ENCODE measurements at places on chromosomes 1 and 21.

DNA sequence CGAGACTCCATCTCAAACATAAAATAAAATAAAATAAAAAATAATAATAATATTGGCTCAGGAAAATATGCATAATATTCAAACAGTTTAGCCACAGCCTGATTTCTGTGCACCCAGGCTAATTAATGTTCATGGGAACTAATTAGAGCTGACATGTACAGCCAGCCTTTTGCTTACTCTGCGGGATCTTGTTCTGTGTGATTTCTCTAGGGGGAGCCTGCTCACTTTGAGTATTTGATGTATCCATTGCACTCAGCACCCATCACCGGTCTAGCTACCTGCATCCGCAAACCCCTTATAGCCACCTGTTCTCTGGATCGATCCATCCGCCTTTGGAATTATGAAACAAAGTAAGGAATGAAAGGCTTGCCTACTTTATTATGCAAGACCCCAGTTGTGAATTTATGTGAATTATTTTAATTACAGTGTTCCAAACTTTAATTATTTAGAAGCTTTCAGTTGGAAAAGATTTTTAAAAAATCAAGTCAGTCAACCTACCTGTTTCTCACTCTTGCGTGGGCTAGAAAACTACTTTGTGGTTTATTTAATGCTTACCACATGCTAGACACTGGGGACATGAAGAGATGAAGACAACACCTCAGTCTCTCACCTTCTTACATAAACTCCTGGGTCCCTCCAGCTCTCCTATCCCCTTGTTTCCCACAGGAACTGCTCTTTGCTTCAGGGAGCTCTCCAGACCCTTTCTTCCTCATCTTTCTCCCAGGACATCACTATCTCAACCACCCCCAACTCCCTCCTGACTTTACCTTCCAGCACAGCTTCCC is 25.4 kb downstream of the CFAP57 start:
- DNase-seq: no peak

DNA sequence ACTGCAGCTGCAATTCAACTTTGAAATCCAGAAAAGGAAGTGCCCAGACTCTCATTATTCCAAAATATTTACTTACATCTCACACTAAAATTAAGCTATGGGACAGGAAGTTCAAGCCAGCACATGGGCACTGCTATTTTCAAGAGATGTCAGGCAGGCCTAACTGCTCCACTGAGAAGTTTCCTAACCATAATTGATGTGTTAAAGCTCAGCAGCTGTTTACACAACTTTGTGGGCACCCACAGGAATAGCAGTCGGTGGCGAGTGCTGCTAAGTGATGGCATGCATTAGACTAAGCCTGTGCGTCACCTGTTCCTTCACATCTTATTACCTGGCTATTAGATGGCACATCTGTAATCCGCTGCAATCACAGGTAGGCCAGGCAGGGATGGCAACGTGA is 303.3 kb upstream of the DAB1 start:
- DNase-seq: no peak

- DNase-seq: no peak
Observed at GRCh38 chr1:154223621-154224020, 2.9 kb downstream of the UBAP2L start.

DNA sequence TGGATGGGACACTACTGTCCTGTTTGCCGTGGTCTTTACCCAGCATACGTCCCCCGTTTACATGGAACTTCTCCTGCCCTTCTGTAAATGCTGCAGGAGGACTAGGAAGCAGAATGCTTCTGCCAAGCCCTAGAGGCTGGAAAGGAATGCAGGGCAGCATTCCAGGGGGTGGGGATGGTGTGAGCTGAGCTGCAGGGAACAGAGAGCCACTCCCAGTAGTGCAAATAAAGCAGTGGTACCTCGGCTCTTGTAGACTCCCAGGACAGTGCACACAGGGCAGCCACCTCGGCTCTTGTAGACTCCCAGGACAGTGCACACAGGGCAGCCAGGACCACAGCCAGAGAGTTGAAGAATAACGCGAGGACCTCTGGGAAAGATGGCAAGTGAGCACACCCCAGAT is 35.4 kb downstream of the PTPRU start:
- DNase-seq: no peak

- no peak for DNase-seq
Observed at GRCh38 chr1:153697191-153698019, 18.9 kb downstream of the NPR1 start.

DNA sequence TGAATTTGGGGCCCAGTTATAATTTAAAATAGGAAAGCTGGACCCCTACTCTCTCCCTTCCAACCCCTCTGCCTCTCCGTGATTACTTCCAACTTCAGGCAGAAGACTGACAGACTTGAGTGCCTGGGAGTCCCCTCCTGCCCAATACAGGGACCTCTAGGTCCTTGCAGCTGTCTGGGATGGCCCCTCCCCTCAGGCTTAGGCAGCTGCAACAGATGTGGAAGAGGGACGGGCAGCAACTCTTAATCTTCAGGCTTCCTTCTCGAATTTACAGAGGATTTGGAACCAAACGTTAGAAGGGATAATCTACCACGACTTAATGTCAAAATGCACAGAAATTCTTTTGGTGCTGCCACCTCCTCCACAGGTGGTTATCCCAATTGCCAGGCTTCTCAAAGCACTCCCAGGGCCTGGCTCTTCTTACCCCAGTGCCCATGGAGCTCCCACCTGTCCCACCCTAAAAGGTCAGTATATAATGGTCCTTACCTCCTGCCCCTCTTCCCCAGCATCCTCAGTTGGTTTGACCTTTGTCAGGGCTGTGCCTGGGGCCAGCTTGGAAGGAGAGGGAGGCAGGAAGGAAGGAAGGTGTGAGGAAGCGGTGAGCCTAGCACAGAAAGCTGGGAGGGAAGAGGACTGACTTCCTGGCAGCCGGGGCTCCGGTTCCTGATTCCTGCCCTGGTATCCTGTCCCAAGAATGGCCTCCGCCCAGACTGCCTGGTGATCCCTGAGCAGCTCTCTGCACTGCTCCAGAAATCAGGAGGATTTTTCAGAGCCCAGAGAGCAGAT is 2.8 kb downstream of the PEA15 start:
- DNase-seq: no peak

DNA sequence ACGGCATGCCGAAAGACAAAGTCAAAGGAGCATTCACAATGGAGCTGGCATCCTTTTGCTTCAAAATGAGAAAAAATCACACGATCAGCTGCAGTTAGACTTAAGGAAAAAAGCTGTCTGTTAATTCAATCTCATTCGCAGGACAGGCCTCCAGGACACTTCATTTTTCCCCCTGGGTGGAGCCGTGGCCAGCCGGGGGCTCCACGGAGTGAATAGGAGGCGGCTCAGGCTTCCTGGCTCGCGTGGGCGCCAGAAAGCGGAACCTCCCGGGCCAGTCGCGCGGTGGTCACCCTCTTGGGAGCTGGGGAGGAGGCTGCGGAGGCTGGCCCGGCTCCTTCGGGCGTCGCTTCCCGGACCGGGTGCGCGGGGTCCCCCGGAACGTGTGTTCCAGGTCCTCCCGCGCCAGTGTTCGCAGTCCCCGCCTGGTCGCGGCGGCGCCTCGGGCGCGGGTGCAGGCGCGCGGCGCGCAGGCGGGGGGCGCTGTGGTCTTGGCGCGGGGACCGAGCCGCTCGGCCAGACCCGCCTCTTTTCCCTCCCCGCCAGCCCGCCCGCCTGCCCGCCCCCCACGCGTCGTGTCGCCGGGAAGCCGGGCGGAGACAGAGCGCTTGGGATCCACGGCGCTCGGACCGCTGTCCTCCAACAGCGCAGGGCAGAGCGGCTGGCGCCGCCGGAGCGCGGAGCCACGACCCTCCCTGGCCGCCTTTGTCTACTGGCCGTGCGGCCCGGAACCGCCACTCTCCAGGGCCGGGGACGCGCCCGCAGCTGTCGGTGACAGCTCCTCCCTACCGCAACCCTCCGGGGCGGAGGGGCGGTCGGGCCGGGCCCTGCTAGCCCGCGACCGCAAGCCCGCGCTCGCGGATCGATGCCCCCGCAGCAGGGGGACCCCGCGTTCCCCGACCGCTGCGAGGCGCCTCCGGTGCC is at the start of gene RHOU:
RHOU (plus strand) TSS at position 599 of the 921 bp plus-strand sequence; CDS start at position 863, 264 bp downstream.
- peak; percentile 88 for DNase-seq

- DNase-seq: no peak
Observed at GRCh38 chr1:237170149-237170548, 128.2 kb downstream of the RYR2 start.

- no peak for DNase-seq
Observed at GRCh38 chr1:198462365-198463019, 78.0 kb downstream of the ATP6V1G3 start.

- no peak for DNase-seq
Observed at GRCh38 chr1:38005195-38006007, at the start of gene FHL3. Gene FHL3 (minus strand): TSS chr1:38005514. CDS start chr1:37999412, 6,102 bp downstream.

- no peak for DNase-seq
Observed at GRCh38 chr1:43280692-43281091, 4.7 kb downstream of the C1orf210 start.

- DNase-seq: no peak
Observed at GRCh38 chr1:63884486-63884885, 110.7 kb downstream of the ROR1 start.

DNA sequence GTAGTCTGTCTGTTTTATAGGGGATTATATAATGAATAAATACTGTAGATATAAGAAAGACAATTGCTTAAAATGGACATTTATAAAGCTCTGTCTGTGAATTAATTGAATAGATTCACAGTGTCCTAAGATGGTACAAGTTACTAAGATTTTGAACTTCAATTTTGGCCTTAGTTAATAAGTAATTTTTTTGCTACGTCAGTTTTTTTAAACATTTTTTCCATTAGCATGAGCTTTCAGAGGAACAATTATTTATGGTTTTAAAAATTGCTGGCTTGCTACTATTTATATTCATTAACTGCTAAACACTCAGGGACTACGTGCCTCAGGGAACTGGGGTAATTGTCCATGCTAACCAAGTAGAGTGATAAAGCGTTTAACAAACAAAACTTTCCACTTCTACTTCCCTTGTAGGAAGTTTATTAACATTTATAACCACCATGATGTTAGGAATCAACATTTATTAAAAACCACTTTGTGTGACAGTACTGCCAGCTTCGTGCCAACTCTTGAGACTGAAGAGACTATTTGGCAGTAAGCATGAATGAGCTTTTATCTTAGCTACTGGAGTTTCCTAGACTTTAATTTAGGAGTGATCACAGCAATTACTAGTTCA is 65.4 kb upstream of the PTGS2 start:
- DNase-seq: no peak

GRCh38 chr1:3037281-3038040 is 16.2 kb downstream of the ACTRT2 start:
- DNase-seq: no peak

DNA sequence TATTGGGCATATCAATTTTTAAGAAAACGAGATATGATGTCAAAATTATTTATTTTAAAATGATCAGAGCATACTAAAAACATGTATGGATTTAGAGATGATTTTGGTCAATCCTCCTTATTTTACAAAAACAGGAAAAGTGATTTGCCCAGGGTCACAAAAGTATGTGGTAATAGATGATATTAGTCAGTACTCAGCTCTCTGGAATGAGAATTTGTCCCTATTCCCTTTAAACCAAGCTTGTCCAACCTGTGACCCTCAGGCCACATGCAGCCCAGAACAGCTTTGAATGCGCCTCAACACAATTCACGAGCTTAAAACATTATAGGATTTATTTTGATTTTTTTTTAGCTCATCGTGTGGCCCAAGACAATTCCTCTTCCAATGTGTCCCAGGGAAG is 104.7 kb downstream of the AKT3 start:
- DNase-seq: no peak

- peak; percentile 91 for DNase-seq
Observed at GRCh38 chr21:33924079-33924765, 8.6 kb upstream of the ATP5PO start.

DNA sequence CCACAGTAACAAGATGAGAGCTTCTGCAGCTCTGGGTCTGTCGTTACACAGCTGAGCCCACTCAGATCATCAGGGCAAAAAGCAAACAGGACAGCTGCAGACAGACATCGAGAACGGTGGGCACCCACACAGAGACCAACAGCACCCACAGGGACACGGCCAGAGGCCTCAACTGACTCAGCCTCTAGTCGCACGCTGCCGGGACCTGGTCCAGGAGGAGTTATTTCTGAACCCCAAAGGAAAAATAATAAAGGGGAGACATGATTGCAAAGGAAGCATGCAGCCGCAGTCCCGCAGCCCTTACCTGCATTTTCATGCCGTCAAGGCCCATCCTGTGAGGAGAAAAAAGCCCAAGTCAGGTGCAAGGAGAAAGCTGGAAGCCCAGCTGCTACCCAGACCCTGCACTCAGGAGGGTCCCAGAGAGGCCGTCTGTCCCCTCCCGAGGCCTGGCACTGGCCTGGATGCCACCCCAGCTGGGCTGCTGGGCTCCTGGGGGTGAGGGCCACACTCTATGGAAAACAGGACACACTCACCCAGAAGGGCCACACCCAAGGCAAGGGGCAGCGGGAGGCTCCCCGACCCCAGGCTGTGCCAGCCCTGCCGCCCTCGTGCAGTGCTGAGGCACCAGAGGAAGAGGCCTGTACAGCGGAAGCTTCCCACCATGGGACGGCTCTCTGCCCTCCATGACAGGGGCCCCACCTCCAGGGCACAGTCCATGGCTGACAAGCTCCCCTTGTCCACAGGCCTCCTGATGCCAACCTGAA is 15.7 kb downstream of the LSS start:
- DNase-seq: no peak

- DNase-seq: no peak
Observed at GRCh38 chr1:185632659-185633423, 101.3 kb upstream of the HMCN1 start.

GRCh38 chr1:54239631-54240031 is 39.7 kb downstream of the MRPL37 start:
- DNase-seq: no peak

- DNase-seq: no peak
Observed at GRCh38 chr1:19009882-19010321, 53.4 kb upstream of the IFFO2 start.

GRCh38 chr1:193221651-193222050 is 35.2 kb upstream of the B3GALT2 start:
- DNase-seq: no peak

DNA sequence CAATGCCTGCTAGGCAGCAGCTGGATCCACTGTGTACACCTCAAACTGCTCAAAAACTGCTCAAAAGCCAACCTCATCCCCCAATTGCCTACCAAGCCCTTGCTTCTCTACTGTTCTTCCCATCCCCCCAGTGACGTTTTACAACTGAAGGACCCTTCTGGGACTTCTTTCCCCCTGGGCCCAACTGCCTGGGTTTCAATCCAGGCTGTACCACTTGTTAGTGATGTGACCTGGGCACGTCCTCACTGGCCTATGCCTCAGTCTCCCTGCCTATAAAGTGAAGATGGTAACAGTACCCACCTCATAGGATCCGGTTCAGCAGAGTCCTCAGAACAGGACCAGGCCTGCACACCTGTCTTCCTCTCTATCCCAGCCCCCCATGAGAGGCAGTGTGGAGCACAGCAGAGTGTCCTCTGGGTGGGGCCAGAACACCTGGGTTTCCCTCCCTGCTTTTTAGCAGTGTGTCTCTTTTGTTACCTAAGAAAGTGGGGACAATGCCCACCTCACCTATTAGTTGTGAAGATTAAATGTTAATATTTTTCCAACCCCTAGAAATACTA is 1.9 kb upstream of the TEKT2 start:
- no peak for DNase-seq

GRCh38 chr21:42216726-42217572 is 2.0 kb upstream of the ABCG1 start:
- no peak for DNase-seq

GRCh38 chr1:90850181-90850897 is 133.2 kb upstream of the BARHL2 start:
- DNase-seq: no peak

Measured in substantia nigra (tissue), 51 donors.